ENCODE measurements at places on chromosomes 13 and 19.

DNA sequence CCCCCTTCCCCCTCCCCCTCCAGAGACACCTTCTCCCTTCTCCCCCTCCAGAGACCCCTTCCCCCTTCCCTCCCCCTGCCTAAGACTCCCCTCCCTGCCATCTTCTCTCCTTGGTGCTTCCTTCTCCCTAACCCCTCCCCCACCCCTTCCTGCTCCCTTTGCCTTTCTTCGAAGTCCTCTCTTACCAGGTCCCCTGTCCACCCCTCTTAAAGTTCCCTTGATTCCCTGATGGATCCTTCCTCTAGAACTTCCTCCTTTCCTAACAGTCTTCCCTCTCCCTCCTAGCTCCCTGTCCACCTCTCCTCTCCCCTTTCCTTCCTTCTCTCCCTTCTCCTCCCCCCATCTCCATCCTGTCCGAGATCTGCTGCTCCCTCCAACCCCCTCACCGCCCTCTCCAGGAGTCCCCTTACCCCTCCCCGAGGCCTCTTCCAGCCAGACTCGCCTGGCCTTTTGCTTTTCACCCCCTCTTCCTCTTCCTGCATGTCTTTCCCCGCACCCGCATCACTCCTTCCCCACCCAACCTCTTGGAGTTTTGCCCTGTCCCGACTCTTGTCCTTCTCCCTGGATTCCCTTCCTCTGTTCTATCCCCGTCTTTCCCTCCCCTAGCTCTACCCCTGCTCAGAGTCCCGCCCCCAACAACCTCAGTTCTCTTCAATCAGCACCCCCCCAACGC, 3.1 kb downstream of the TNFSF9 start:
- no peak for DNase-seq

DNA sequence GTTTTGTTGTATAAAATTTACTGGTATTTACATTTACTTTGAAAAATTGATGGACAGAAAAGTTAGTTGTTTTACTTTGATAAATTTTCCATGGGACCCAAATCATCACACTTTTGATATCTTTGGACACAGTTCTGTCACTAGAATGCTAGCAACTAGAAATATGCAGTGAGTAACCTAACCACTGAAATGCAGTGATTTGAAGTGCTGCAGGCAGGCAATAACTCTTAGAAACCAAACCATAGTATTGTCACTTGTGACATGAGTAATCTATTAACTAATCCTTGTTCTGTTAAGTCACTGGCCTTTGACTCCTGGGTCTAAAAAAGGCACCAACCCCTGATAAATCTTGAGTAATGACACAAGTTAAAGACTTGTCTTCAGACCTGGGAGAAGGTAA, 620.0 kb upstream of the ATXN8OS start:
- no peak for DNase-seq

GRCh38 chr13:27283906-27284493, 13.4 kb downstream of the RASL11A start:
- DNase-seq: peak; percentile 41

GRCh38 chr13:25927932-25928331, 123.9 kb downstream of the SHISA2 start:
- peak; percentile 38 for DNase-seq

GRCh38 chr13:45388664-45389063, 29.5 kb downstream of the SLC25A30 start:
- no peak for DNase-seq

DNA sequence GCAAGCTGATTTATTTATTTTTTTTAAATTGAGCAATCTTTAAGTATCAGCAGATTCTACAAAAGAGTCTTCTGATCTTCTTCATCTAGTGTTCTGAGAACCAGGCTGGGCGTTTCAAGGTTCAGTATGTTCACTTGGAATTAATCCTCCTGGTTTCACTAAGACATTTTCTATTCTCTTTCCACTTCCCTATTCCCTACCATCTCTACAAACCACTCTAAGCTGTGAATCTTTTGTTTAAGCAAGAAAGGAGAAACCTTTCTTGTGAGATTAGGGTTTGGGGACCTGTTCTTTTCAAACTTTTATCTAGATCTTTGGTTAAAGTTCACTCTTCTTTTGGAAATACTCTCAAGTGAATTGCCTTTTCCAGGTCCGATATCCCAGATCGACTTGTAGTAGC, 59.3 kb downstream of the URI1 start:
- no peak for DNase-seq

- no peak for DNase-seq
Observed at GRCh38 chr13:109152941-109153340, 523.5 kb downstream of the MYO16 start.

DNA sequence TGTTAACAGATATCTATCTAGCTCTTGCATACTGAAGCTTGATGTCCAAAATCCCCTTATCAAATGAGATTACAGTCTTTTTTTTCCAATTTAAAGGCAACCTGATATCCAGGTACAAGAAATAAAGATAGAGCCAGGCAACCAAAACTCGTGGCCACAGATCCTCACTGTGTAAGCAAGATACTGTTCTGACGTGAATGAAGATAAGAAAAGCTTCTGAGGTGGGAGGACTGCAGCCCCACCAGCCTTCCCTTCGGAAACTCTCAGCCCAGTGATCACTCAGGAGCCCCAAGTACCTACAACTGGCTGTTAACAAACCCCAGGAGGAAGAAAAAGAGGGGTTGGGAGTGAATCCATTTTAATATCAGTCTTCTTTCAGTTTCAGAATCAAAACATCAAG, 191.6 kb downstream of the EFNB2 start:
- DNase-seq: no peak

- DNase-seq: no peak
Observed at GRCh38 chr13:43558326-43558725, 228.4 kb downstream of the ENOX1 start.

DNA sequence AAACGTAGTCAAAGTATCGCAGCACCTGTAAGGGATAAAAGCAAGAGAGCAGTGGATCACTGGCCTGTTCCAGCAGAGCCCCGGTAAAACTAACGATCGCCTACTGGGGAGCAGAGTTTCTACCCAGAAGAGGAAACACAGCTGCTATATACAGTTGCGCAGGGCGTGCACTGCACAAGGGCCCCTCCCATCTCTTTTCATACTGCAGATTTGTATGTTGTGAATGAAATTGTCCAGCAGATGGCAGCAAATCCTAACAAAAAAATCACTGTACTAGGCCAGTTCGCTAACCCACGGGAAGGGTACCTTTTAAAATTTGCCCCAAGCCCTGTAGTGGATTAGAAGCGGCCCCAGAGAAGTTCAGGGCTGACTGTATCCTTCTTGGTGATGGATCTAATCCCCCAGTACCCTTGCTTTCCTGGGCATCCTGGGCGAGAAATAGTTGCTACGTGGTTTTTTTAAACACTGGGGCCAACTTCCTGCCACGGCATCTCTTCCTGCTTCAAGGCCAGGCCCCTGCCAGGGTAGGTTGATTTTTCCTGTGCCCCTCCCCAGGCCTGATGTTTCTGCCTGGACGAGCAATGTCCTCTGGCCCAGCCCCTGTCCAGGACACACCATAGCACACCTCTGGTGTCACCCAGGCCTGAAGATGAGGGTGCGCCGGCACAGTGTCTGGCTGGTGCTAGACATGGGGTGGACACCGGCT, 127.0 kb downstream of the IER2 start:
- DNase-seq: peak; percentile 51

DNA sequence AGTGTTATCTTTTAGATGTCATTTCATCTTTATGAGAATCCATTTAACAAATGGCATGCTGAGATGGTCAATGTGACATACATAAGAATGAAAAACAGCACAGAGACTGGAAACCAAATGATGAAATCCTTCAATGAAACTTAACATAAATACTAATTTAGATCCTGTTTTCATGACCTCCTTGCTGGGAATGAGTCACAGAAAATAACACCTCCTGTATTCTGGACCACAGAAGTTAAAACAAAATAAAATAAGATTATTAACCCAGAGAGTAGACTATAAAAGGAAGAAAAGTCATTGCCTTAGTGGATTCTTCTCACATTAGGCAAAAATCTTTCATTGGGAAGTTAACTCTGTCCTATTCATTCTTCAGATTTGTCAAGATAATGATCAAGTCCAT, 1.6 kb downstream of the DIAPH3 start:
- no peak for DNase-seq

Measured in NCI-H1092 treated with DMSO at 0.1 percent for 48 hours (cell line).